ENCODE measurements at places on chromosomes 2 and 18.

- DNase-seq: no peak
These were observed 64.7 kb downstream of the FBXO15 start for GRCh38 chr18:74082742-74083556.

GRCh38 chr18:2535419-2535910 lies 35.8 kb downstream of the METTL4 start:
- no peak for DNase-seq

- no peak for DNase-seq
These were observed 81.4 kb upstream of the GATA6 start for GRCh38 chr18:22088029-22088428.

GRCh38 chr2:41909584-41909983 lies 138.2 kb upstream of the PKDCC start:
- no peak for DNase-seq

- DNase-seq: no peak
These were observed 17.7 kb upstream of the COBLL1 start for GRCh38 chr2:164859251-164859818.

GRCh38 chr2:211084352-211084751 lies 528.0 kb downstream of the CPS1 start:
- no peak for DNase-seq

GRCh38 chr18:68438983-68439382 lies 275.9 kb downstream of the TMX3 start:
- DNase-seq: no peak

DNA sequence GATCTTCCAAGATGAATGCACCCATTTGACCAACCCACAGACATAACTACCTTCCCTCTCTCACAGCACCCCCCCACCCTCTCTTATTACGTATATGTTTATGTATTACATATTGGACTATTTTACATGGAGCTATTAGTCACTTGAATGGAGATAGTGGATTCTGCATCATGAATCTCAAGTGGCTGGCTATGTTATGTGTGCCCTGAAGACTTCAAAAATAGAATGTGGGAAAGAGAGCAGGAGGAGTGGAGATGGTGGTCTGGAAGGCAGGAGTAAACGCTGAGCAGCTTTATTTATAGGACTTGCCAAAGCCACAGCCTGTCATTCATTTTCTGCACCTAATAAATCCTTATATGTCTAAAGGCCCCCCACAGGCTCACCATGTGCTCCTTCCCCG lies 4.9 kb downstream of the ANTXR1 start:
- DNase-seq: no peak

DNA sequence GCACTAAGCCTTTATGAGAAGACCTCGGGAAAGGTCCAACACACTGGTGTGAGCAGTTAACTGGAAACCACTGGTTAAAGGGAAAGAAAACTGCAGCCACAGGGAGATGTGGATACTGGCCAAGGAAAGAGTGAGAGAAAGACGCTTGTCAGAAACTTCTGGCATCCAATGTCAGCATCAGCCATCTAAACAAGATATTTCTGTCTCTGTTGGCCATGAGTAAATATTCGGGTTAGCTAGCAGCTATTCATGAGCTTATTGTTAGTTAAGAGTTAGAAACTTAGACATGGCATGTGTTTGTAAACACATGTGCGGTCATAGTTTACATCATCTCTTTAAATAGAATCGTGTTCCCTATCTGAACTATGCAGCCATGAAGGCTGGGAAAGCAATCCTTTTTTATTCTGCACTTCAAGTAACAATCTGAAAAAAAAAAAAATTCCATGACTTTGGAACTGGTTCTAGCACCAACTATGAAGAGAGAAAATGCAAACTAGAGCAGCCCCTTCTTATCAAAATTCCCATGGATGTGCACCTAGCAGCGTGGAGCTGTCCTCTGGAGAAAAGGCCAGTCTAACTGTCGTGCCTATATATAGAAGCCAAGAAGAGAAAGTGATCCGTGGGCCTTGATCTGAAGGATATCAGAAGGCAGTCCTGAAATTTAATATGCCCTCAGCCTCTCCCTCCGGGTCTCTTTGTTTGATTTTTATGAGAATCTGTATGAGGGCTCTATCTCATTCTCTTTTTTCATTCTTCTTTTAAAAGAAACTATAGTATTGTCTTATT lies 84.0 kb upstream of the RFX8 start:
- no peak for DNase-seq

DNA sequence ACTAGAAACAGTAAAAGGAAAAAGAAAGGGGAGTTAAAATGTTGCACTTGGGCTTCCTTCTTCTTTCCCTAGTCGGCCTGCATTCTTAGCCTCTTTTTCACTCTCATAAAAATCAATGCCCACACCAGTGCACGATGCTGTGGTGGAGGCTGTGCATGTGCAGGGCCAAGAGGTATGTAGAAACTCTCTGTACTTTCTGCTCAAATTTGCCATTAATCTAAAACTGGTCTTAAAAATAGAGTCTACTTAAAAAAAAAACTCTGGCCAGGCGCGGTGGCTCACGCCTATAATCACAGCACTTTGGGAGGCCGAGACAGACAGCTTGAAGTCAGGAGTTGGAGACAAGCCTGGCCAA lies 11.1 kb downstream of the TRAPPC8 start:
- no peak for DNase-seq

GRCh38 chr2:218964041-218964771 lies 4.7 kb downstream of the CDK5R2 start:
- no peak for DNase-seq

- no peak for DNase-seq
These were observed 18.6 kb downstream of the PRKD3 start for GRCh38 chr2:37306024-37306423.

GRCh38 chr18:926946-927345 lies 22.3 kb downstream of the ADCYAP1 start:
- no peak for DNase-seq

GRCh38 chr2:230412371-230412711 lies 3.7 kb upstream of the SP100 start:
- no peak for DNase-seq

GRCh38 chr2:42105330-42106256 lies 57.8 kb downstream of the PKDCC start:
- peak; percentile 41 for DNase-seq

Measured in stimulated activated CD8-positive, alpha-beta memory T cell treated with anti-CD3 and anti-CD28 coated beads, Interleukin-7, amount 100 ng/mL, for 24 hours (primary cell).